ENCODE measurements at places on chromosomes 1 and 21.

GRCh38 chr1:8962812-8963530 is 17.3 kb downstream of the CA6 start:
- DNase-seq: no peak

- no peak for DNase-seq
These were observed 520.7 kb upstream of the CAMK1G start for GRCh38 chr1:209062863-209063262.

- DNase-seq: no peak
These were observed 209.8 kb downstream of the TPR start for GRCh38 chr1:186165303-186165702.

DNA sequence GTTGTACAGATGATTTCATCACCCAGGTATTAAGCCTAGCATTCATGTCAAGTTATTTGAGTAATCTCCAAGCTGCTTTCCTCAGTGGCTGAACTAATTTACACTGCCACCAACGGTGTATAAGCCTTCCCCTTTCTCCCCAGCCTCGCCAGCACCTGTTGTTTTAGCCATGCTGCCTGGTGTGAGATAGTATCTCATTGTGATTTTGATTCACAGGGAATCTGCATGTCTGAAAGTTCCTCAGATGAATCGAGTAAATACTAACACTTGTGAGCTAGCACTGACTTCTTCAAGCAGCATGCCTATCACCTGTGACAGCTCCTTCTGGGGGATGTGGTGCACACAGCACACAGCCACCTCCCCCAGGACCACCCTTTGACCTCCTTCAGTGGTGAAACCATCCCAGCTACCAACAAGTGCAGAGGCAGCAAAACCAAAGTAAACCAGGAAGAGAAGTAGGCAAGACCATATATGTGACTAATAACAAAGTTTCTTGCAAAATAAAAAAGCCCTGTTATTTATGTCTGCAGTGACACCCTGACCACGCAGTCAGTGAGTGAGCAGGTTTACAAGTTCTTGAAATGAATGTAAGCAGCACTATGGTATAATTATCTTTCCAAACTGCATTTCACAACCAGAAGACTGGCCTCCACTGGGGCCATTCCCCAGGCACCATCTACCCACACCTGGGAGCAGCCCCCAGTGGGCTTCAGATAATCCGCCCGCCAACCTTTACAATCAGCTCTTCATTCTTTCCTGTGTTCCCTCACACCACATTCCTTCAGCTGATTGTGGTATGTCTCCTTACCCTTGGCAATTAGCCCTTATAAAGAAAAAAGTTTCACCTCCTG is 173.8 kb downstream of the ETS2 start:
- no peak for DNase-seq

DNA sequence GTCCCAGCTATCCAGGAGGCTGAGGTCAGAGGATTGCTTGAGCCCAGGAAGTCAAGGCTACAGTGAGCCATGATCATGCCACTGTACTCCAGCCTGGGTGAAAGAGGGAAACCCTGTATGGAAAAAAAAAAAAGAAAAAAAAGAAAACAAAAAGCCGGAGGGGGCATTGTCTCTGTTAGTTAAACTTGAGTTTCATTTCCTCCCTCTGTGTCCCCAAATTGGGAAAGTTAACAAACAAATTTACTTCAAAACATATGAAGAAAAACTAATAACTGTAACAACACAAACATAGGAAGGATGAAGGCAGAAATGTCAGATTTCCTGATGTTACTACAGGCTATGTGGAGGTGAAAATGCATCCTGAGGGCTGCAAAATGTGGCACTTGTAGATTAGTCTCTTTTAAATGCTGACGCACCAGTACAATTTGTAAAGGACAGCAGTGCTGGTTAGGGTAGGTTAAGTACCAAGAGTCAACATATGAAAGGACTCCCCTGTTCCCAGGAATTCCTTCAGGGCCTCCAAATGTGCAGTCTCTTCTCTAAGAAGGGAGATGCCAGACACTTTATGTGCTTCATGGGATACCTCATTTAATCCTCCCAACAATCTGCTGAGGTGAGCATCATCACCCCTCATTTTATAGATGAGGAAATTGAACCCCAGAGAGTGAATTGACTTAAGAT is 52.9 kb downstream of the DEGS1 start:
- DNase-seq: no peak

GRCh38 chr1:202034683-202035462 is 24.5 kb downstream of the ELF3 start:
- no peak for DNase-seq
